ENCODE measurements at places on chromosomes 2 and 18. TPM values are rescaled to one million over a fixed set of nuclear protein-coding genes. Genes with fewer than 3 reads are reported as not detected.

- no peak for DNase-seq
These were observed 1.3 kb upstream of the TOGARAM2 start for GRCh38 chr2:28979576-28980366.

DNA sequence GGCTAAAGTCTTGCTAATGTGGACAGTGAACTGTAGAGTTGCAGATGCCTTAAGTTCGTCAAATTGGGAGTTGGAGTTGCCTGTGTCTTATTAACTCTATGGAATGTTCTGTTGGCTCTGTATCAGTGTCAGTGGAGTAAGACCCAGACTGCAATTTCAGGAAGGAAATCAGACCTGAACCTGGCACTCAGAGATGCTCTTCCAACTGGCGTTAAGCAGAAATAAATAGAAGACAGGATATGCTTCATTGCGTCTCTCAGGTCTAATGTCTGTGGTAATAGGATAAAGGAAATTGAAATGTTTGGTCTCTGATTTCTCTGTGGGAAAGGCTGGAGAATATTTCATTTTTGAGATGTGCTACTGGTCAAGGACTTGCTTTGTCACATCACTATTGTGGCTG lies 846.7 kb upstream of the ID2 start:
- no peak for DNase-seq

Gene ICOS
- total RNA-seq, result 0.21 TPM

Gene RUFY4
- 0.76 TPM for total RNA-seq
